ENCODE measurements at places on chromosomes 1 and 21.

DNA sequence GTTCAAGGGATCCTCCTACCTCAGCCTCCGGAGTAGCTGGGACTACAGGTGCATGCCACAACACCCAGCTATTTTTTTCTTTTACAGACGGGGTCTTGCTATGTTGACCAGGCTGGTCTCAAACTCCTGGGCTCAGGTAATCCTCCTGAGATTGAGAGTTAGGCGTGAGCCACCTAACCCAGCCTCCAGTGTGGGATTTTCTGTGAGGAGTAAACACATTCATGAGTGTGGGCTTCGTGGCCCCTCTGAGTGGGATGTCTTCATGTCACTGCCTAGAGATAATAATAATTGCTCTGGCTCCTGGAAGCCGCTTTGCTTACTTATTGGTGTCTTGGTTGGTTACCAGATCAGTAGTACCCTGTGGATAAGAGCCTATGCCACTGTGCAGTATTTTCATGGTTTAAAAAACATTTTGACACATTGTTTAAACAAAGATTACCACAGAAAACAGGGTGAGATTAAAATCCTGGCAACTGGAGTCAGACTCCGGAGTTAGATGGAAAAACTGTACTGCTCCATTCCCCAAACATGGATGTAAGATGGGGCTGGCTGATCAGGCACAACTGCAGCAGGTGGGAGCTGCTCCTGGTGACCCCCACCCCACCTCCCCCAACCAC is 159.1 kb upstream of the RAB4A start:
- DNase-seq = no peak

DNA sequence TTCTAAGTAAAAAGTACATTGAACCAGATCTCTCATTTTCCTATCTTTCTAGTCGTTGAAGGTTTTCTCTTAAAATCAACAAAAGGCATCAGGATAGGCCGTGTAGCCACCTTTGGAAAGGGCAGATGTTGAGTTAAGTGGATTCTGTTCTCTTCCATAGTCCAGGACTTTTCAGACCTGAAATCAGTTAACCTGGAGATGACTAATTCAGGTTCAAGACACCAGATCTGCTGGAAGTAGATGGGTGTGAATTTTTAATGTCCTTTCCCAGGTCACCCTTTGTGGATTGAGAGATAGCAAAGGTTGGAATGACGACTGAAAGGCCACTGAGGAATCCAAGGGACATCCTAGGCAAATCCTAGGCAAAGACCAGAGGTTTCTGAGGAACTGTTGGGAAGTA is 172.8 kb downstream of the DHRS3 start:
- no peak for DNase-seq

DNA sequence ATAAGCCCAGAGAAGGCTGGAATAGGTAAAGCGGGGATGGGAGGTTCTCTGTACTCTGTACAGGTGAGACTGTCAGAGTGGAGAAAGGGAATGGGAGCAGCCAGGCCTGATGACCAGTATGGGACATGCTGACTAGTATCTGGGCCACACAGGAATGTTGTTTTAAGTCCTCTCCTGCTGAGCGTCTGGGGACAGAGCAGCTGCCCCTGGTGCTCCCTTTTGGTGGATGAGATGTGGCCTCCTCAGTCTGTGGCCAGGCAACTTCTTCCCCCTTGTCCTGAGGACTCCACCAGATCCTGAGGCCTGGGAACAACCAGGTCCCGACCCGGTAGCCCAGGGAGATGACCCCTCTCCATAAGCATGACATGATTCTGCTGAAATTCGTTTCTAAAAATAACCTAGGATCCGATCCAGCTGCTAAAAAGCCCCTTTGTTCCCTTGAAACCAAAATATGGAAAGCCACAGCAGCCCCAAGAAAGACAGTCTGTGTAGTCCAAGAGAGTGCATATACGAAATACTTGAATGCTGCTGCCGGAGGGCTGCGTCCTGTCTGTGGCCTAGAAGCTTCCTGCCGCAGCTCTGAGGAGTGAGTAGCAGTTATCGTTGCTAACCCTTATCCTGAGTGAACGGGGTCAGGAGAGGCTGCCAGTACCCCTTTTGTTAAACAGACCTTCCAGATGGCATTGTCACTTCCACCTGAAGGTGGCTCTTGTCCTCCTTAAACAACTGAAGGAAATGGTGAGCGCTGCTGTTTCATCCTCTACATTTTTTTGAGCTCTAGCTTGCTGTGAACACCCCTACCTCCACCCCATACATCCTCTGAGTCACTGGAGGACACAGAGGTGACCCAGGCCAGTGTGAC is 47.1 kb downstream of the ATP2B4 start:
- no peak for DNase-seq

- no peak for DNase-seq
Observed at GRCh38 chr1:107664982-107665925, 299.7 kb downstream of the VAV3 start.

- no peak for DNase-seq
Observed at GRCh38 chr1:89023026-89023425, 360 bp upstream of the GBP3 start.

Measured in renal cortex interstitium (tissue), 15 donors.